ENCODE measurements at places on chromosomes 5 and 9.

GRCh38 chr5:141713616-141714309 lies 31.7 kb upstream of the ARAP3 start:
- no peak for DNase-seq

GRCh38 chr5:136018814-136019783 lies 9.7 kb upstream of the TGFBI start:
- DNase-seq = no peak

GRCh38 chr5:53008751-53009150 lies 19.6 kb downstream of the ITGA2 start:
- DNase-seq = no peak

DNA sequence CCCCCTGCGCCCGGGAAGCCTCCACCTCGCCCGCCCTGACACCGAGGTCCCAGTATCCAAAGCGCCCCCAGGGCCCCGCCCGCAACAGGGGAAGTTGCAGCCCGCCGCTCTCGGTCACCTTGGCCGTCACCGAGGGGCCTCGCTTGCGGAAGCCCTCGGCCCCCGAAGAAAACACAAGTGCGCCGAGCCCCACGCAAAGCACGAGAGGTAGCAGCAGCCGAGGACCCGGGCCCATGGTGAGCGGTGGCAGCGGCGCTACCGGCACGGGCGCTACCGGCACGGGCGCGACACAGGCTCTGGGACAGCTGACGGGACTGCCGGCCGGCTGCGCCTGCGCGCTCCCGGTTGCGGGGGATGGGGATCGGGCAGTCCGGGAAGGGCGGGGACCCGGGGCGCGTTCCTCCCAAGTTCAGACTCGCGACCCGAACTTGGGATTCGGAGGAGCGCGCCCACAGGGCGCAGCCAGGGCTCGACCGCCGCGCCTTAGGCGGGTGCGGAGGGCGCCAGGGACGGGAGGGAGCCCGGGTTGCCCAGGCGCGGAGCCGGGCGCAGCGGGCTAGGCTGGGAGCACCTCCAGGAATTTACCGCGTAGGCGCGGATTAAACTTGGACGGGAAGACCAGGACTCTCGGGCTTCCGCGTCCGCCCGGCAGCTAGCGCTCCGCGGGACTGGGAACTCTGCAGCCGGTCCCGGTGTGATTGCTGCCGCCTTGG lies at the start of gene PPIC:
Gene PPIC, minus strand, starts transcription at position 335 of the 713 bp plus-strand sequence. Its CDS starts 100 bp downstream, at position 235.
- no peak for DNase-seq

GRCh38 chr5:142587354-142587965 lies 98.4 kb downstream of the FGF1 start:
- DNase-seq = no peak

DNA sequence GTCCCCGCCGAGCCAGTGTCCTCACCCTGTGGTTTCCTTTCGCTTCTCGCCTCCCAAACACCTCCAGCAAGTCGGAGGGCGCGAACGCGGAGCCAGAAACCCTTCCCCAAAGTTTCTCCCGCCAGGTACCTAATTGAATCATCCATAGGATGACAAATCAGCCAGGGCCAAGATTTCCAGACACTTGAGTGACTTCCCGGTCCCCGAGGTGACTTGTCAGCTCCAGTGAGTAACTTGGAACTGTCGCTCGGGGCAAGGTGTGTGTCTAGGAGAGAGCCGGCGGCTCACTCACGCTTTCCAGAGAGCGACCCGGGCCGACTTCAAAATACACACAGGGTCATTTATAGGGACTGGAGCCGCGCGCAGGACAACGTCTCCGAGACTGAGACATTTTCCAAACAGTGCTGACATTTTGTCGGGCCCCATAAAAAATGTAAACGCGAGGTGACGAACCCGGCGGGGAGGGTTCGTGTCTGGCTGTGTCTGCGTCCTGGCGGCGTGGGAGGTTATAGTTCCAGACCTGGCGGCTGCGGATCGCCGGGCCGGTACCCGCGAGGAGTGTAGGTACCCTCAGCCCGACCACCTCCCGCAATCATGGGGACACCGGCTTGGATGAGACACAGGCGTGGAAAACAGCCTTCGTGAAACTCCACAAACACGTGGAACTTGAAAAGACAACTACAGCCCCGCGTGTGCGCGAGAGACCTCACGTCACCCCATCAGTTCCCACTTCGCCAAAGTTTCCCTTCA lies 1.4 kb downstream of the GLIS3 start:
- DNase-seq = no peak

DNA sequence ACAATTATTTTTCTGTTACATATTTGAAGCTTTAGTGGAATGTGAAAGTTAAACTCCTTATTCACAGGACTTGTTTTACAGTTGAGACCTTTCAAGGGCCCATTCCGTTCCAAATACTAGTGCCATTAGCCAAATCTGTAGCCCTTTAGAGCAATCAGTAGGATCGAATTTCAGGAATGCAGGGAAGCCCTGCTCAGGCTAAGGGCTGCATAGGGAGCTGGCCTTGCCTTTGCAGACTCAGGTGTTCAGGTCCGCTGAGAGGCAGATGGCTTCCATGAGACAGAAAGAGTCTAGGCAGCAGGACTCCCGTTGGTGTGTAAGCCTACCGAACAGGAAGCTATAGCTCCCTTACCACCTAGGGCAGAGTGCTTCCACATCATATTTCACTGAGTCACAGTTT lies 150.1 kb upstream of the SLC27A6 start:
- no peak for DNase-seq

GRCh38 chr5:42875785-42876374 lies 64.2 kb upstream of the SELENOP start:
- DNase-seq = no peak

- DNase-seq = no peak
These were observed 75.0 kb downstream of the PTPDC1 start for GRCh38 chr9:94159069-94159939.

DNA sequence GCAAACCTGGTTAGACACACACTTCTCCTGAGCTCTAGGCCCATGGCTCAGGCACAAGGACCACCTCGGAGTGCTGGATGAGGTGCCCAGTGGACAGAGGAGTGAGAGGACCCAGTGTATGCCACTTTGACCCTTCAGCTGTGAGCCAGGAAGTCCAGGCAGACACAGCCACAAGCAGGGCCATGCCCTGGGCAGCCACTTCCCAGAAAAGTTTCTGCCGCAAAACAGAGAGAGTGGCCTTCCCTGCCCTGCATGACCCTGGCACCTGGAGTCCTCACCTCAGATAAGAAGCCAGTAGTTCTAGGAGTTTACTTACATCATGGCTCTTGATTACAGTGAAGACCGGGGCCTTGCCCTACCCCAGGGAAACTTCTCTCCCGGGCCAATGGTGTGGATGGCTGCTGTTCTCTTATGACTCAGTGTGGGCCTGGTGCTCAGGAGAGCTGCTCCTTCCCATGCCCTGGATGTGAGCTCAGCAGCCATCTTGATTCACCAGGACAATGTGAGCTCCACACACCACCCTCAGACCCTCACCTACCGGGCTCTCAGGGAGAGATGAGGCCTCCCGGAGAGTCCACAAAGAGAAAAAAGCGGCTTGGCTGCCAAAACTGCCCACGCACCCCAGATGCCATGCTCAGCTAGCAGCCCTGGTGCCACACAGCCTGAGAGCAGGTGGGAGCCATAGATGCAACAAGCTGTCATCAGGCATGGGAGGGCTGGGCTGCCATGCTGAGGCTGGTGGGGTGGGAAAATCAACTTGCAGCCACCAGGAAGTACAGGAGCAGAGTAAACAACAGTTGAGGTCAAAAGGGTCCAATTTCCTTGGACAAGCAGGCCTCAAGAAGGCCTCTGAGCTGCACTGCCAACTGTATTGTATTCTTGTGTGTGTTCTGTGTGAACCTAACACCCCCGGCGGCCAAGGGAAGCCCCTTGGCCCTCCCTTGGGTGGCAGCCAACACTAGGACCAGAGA lies 11.7 kb upstream of the IRF1 start:
- no peak for DNase-seq

GRCh38 chr5:79297661-79298060 lies 61.7 kb downstream of the JMY start:
- no peak for DNase-seq

DNA sequence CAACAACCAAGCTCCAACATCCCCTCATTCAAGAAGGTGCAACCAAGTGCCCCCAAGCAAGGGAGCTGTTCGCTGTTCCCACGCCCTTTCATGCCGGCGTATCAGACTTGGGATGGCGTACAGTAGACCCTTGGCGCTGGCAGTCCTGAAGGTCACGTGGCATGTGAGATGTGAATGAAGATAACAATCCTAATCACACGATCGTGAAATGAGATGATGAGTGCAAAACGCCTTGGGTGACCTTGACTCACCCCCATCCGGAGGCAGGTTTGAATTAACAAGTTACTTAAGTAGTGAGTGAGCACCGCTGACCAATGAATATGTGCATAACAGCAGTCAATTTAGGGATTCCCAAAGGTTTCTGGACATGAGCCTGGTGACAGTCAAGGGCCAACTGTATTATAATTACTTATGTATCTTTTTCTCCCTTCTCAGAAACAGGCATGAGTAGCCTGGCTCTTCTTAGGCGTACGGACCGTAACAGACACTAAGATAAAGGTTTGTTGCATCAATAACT lies 150.2 kb downstream of the TTLL11 start:
- no peak for DNase-seq

- no peak for DNase-seq
These were observed 44.0 kb upstream of the MAP1B start for GRCh38 chr5:72063219-72063819.

DNA sequence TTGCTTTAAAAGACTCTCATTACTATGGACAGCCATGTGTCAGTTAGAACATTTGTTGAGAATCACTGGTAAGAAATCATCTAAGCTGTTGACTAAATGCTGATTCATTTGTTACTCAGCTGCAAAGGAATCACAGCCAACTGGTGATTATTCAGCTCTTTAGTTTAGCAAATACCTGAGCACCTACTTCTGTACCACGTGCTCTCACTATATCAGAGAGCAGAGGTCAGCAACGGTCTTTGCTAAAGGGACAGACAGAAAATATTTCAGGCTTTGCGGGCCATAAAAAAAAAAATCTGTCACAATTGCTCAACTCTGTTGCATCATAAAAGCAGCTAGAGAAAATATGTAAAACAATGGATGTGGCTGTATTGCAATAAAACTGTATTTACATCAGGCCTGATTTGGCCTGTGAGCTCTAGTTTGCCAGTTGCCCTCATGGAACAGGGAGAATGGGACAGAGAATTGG lies 377.6 kb downstream of the DNAH5 start:
- no peak for DNase-seq

- no peak for DNase-seq
These were observed 139.1 kb downstream of the ZNF354C start for GRCh38 chr5:179199246-179199645.

DNA sequence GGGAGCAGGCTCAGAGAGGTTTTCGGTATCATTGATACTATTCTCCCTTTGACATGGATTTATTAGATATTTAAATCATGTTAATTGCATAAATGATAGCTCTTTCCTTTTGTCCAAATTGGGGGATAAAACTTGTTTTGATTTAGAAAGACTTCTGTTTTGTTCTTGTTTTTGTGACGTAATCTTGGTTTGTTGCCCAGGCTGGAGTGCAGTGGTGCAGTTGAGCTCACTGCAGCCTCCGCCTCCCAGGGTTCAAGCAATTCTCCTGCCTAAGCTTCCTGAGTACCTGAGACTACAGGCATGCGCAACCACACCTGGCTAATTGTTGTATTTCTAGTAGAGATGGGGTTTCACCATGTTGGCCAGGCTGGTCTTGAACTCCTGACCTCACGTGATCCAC lies 7.1 kb downstream of the MAT2B start:
- no peak for DNase-seq

- no peak for DNase-seq
These were observed at the start of gene NEK6 for GRCh38 chr9:124257844-124258606. Gene NEK6 (plus strand): TSS chr9:124257949. CDS start chr9:124301965, 44,016 bp downstream.

- DNase-seq = peak; percentile 15
These were observed 1.2 kb downstream of the JMY start for GRCh38 chr5:79236970-79237739.

DNA sequence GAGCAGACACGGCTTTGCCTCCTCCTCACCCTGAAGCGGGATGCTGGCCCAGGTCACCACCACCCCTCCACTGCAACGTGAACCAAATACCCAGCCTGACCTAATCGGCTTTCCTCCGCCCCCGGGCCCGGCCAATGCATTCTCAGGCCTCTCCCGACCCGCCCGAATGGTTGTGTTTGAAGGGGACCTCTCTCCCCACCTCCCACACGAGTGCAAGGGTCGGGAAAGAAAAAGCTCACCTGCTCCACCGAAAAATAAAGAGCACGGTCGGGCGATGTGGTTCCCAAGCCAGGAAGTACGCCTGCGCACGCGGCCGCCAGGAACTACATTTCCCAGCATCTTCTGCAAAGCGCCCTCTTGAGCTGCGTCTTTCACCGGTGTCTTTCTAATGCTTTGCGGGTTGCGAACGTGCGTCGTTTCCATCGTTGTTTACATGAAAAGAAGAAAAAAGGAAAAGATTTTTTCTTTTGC lies at the start of gene ZNF883:
Gene ZNF883, minus strand, starts transcription at position 282 of the 471 bp plus-strand sequence.
- peak; percentile 1 for DNase-seq

GRCh38 chr5:42927730-42928129 lies 112.4 kb downstream of the ANXA2R start:
- no peak for DNase-seq

DNA sequence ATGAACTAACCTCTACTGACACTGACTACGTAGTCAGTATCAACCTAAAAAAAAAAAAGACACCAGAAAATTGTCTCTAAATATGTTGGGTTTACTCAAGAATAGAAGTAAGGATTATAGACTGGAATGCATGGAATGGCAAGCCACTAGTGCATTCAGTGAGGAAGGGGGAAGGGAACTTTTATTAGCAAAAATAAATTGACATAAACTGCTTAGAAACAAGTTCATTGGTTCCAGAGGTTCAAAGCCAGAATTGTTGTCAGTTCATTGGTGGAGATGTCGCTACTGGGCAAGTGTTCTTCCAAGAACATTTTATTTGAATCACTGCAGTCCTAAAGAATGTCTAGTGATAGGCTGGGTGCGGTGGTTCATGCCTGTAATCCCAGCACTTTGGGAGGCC lies 26.1 kb upstream of the AOPEP start:
- no peak for DNase-seq

- no peak for DNase-seq
These were observed at the start of gene NTRK2 for GRCh38 chr9:84669288-84670137. Gene NTRK2 (plus strand): TSS chr9:84669729. CDS start chr9:84670749, 1,020 bp downstream.

GRCh38 chr5:126937771-126938170 lies 92.6 kb downstream of the MARCHF3 start:
- no peak for DNase-seq

DNA sequence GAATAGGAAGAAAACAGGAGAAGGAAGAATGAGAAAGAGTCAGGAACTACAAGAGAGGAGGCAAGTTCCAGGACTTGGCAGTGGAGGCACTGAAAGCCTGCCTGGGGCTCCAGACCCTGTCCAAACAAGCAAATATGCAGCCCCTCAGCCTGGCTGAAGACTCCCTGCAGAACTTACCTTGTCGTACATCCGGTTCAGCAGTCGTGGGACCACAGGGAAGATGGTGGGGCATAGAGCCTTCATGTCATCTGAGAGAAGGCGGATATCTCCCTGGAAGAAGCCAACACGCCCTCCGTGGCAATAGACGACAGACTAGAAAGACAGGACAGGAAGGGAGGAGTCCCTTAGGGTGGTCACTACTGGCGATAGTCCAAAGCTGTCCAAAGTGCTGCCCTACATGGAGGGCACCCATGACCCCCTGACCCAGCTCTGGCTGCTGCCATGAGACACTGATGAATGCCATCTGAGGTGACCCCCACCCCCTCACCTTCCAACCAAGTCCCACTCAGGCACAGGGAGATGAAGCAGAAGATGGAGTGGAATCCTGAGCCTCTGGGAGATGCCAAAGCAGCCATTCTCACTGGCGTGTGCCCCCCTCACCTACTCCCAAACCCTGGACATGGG lies 27.7 kb upstream of the MEIKIN start:
- no peak for DNase-seq

- DNase-seq = no peak
These were observed 25.6 kb downstream of the PPWD1 start for GRCh38 chr5:65588694-65589093.

- DNase-seq = no peak
These were observed 4.5 kb upstream of the CARD19 start for GRCh38 chr9:93091453-93092081.

- no peak for DNase-seq
These were observed 364.4 kb upstream of the CDH9 start for GRCh38 chr5:27402828-27403227.

Measured in effector CD4-positive, alpha-beta T cell (primary cell).